ENCODE measurements at places on chromosomes 5 and 9.
A peak's percentile ranks its signal among the peaks of the same experiment; 100 is the strongest.

DNA sequence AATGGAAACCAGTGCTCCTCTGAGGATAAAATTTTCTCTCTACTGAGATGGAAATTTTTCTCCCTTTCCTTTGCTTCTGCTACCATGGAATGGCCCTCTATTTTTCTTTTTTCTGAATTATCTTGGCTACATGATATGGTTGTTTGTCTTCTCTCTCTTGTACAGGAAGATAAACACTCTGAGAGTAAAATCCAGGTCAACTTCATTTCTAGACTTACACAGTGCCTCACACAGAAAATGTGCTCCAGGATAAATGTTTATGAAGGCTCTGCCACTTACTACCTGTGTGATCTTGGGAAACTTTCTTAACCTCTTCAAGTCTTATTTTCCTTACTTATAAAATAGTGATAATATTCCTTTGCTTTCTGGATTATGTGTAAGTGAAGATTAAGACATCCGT, 153.9 kb downstream of the PRELID2 start:
- H3K27me3 ChIP-seq: no peaks in the 10 kb centered on the region
- H3K4me1 ChIP-seq: no peaks in the 10 kb centered on the region
- H3K4me3 ChIP-seq: no peak overlapping the region
- DNase-seq: no peak
- H3K27ac ChIP-seq: no peak overlapping the region

- peaks cover 2% of the 10 kb centered on the region for H3K4me1 ChIP-seq
- peaks cover 8% of the 10 kb centered on the region for H3K27me3 ChIP-seq
- H3K4me3 ChIP-seq: no peak overlapping the region
- no peak overlapping the region for H3K27ac ChIP-seq
- H3K36me3 ChIP-seq: no peaks in the 10 kb centered on the region
- no peak for DNase-seq
Observed at GRCh38 chr5:180472269-180472668, 21.9 kb upstream of the CNOT6 start.

- H3K4me1 ChIP-seq: peaks cover 4% of the 10 kb centered on the region
- peaks cover 12% of the 10 kb centered on the region for H3K27me3 ChIP-seq
- DNase-seq: no peak
- no peak overlapping the region for H3K27ac ChIP-seq
- H3K4me3 ChIP-seq: no peak overlapping the region
Observed at GRCh38 chr5:146564007-146564762, 48.2 kb upstream of the GPR151 start.

DNA sequence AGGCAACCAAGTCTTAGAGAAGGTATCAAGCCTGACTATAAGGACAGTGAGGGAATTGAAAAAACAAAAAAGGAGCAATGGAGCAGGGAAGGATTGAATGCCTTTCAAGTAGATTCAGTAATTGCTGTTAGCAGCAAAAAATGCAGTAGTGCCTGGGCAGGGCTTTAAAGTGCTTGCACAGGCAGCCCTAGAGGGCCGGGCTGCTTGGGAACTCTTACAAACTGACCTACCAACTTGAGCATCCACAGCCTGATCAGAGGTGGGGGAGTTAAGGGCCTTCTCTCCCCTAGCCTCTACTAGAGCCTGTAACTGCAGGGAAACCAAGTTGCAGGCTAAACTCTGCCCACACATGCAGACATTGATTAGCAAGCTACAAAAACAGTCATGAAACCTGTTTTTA, 19.4 kb downstream of the FXN start:
- H3K27ac ChIP-seq: no peak overlapping the region
- H3K36me3 ChIP-seq: peaks cover 12% of the 10 kb centered on the region
- no peaks in the 10 kb centered on the region for H3K27me3 ChIP-seq
- H3K4me1 ChIP-seq: peaks cover 3% of the 10 kb centered on the region

DNA sequence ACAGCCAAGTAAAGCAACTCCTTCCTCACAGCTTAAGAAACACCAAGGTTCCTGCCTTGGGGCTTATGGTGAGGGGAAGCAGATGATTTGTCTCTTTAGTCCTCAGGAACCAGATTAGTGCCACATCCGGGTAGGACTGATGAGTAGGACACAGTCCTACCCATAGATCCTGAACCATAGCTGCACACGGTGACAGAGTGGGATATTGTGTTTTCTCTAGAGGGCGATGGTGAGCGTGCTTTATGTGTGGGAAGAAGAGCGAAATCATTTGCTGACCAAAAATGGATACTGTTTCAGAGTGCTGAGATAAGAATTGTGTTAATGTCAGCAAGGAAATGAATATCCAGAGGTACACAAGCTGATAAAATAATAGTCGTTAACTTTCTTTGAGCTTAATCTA, 209.0 kb upstream of the FBXL7 start:
- H3K4me1 ChIP-seq: no peaks in the 10 kb centered on the region
- no peak overlapping the region for H3K27ac ChIP-seq
- H3K4me3 ChIP-seq: no peak overlapping the region
- no peaks in the 10 kb centered on the region for H3K27me3 ChIP-seq

DNA sequence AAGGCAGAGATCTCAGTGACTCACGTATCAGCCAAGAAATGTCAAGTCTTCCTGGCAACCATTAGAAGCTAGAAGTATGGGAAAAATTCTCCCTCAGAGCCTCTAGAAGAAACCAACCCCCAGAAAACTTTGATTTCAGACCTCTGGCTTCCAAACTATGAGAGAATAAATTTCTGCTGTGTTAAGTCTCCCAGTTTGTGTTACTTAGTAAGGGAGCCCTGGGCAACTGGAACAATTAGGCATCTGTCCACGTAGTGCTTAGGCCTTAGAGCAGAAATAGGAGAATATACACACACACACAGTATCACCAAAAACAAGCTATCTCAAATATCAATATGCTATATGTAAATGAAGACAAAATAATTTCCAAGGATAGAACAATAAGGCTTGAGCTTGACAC, 894.8 kb upstream of the CDH10 start:
- H3K27ac ChIP-seq: no peak overlapping the region
- no peak for DNase-seq
- H3K4me3 ChIP-seq: no peak overlapping the region

- no peak for DNase-seq
- H3K4me3 ChIP-seq: no peak overlapping the region
- peaks cover 53% of the 10 kb centered on the region for H3K27me3 ChIP-seq
- H3K36me3 ChIP-seq: no peaks in the 10 kb centered on the region
Observed at GRCh38 chr5:3605298-3606010, 9.8 kb downstream of the IRX1 start.

GRCh38 chr5:108148715-108149139, 233.2 kb downstream of the FBXL17 start:
- H3K27ac ChIP-seq: no peak overlapping the region
- H3K27me3 ChIP-seq: no peaks in the 10 kb centered on the region
- no peak for DNase-seq
- H3K4me3 ChIP-seq: no peak overlapping the region

DNA sequence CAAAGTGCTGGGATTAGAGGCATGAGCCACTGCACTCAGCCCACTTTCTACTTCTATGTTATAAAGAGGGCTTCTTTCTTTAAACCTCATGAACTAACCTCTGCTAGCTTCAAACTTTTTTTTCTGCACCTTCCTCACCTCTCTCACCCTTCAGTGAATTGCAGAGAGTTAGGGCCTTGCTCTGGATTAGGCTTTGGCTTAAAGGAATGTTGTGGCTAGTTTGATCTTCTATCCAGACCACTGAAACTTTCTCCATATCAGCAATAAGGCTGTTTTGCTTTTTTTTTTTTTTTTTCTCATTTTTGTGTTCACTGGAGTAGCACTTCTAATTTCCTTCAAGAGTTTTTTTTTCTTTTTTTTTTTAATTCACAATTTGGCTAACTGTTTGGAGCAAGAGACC, 216.4 kb upstream of the MAP3K1 start:
- peaks cover 15% of the 10 kb centered on the region for H3K27me3 ChIP-seq
- no peaks in the 10 kb centered on the region for H3K36me3 ChIP-seq
- peaks cover 3% of the 10 kb centered on the region for H3K4me1 ChIP-seq

DNA sequence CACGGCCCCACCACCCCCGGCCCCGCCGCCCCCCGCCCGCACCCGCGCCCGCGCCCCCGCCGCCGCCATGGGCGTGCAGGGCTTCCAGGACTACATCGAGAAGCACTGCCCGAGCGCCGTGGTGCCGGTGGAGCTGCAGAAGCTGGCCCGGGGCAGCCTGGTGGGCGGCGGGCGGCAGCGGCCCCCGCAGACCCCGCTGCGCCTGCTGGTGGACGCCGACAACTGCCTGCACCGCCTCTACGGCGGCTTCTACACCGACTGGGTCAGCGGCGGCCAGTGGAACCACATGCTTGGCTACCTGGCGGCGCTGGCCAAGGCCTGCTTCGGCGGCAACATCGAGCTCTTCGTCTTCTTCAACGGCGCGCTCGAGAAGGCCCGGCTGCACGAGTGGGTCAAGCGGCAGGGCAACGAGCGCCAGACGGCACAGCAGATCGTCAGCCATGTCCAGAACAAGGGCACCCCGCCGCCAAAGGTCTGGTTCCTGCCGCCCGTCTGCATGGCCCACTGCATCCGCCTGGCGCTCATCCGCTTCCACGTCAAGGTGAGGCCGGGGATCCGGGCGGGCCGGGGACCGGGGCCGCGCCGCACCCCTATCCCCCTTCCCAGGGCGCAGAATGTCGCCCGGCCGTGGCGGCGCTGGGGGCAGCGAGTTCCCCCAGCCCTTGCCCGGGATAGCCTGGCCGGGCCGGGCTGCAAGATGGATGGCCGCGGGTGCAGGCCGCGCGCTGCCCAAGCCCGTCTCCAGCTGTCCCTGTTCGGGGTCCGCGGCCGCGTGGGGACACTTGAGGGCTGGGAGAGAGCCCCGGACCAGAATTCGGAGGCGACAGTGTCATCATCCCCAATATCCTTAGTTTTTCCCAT, 594 bp downstream of the FAM120A start:
- no peaks in the 10 kb centered on the region for H3K27me3 ChIP-seq
- peaks cover 56% of the 10 kb centered on the region for H3K4me1 ChIP-seq
- H3K27ac ChIP-seq: peak overlapping the region; percentile 95
- H3K4me3 ChIP-seq: peak overlapping the region; percentile 90
- H3K36me3 ChIP-seq: peaks cover 47% of the 10 kb centered on the region

GRCh38 chr5:122314036-122314435, 2.0 kb downstream of the SNCAIP start:
- no peaks in the 10 kb centered on the region for H3K36me3 ChIP-seq
- DNase-seq: no peak
- H3K4me3 ChIP-seq: no peak overlapping the region
- H3K27me3 ChIP-seq: peaks cover 46% of the 10 kb centered on the region
- H3K27ac ChIP-seq: no peak overlapping the region

- peaks cover 6% of the 10 kb centered on the region for H3K27me3 ChIP-seq
- no peak overlapping the region for H3K27ac ChIP-seq
- no peaks in the 10 kb centered on the region for H3K4me1 ChIP-seq
- no peak for DNase-seq
- no peak overlapping the region for H3K4me3 ChIP-seq
Observed at GRCh38 chr5:72604798-72605154, 97.6 kb upstream of the ZNF366 start.

GRCh38 chr5:109412981-109413402, 3.2 kb upstream of the PJA2 start:
- no peak for DNase-seq
- H3K36me3 ChIP-seq: peaks cover 30% of the 10 kb centered on the region
- H3K4me1 ChIP-seq: peaks cover 11% of the 10 kb centered on the region
- H3K27me3 ChIP-seq: no peaks in the 10 kb centered on the region

DNA sequence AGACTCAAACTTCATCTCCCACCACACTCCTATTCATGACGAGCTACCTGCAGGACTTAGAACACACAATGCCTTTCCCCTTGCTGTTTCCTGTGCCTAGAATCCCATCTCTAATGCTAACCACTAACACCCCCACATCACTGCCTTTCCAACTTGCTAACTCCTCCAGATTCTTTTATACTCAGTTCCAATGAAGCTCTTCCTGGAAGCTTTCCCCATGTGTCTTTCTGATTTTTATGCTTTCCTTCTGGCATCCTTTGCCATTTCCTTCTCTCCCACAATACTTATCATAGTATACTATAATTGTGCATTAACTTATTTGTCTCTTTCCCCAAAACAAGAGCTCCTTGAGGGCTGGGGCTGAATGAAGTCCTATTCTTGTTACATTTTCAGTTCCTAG, 115.3 kb upstream of the PLPPR1 start:
- no peak for DNase-seq
- no peak overlapping the region for H3K4me3 ChIP-seq
- H3K27me3 ChIP-seq: no peaks in the 10 kb centered on the region
- no peaks in the 10 kb centered on the region for H3K36me3 ChIP-seq
- H3K4me1 ChIP-seq: no peaks in the 10 kb centered on the region

DNA sequence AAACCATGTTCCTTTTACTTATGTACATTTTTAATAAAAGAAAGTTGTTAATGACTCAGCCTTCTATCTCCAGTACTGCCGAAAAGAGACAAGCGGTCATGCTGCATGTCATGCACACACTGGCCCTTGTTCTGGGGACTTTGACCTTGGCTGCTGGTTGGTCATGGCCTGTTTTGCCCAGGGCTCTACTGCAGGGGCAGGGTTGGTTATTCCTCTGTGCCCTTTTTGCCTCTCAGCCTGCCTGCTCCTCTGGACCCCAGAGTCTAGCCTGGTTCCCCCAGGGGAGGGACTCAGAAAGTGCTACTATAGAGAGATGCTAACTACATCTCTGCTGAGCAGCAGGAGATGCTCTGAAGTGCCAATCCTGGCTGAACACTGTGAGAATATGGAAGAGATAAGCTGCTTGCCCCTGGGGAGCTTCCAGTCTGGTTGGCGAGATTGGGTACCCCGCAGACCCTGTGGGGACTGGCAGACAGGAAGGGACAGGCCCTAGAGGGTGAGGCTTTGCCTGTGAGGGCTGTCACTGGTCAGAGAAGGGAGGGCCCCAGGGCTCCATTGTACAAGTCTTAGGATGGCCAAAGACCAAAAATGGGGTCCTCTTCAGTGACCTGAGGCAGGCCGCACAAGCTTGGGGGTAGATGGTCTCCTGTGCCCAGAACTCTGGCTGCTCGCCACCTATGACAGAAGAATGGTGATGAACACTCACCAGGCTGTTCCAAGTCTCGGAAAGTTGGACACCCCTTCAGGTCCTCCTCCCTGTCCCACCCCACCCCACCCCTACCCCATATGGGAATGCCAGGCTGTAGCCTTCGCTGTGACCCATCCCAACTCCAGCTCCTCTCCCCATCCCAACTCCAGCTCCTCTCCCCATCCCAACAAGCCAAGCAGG, 14.3 kb downstream of the IRF1 start:
- no peak for DNase-seq
- H3K36me3 ChIP-seq: peaks cover 100% of the 10 kb centered on the region
- peak overlapping the region; percentile 99 for H3K27ac ChIP-seq

DNA sequence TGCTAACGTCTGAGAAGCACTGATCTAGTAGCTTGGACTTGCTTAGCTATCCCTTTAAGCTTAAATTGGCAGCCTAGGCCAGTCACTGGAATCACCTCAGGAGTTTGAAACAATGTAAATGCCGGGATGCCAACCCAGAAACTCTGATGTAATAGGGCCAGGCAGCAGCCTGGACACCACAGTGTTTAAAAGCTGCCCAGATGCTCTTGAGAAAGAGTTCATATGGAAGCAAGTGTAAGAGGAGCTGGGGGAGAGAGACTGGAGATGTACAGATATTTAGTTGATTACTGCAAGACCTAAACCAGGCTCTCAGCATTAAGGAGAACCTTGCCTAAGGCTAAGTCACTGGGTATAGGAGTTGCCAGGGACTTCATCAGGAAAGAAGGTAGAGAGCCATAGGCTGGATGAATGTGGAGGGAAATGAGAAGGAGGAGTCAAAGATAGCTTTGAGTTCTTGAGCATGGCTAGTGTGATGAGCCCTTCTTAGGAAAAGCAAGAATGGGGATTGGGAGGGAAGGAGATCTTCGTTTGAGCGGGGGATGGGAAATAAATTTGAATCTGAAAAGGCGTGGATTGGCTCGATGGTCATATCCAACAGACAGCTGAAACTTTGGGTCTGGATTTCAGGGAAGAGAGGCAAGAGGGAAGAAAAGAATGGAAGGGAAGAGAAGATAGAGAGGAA, 392.9 kb upstream of the WWC1 start:
- H3K36me3 ChIP-seq: no peaks in the 10 kb centered on the region
- H3K27ac ChIP-seq: no peak overlapping the region
- no peaks in the 10 kb centered on the region for H3K4me1 ChIP-seq
- H3K4me3 ChIP-seq: no peak overlapping the region
- H3K27me3 ChIP-seq: no peaks in the 10 kb centered on the region
- DNase-seq: no peak
